Activated naive CD8-positive, alpha-beta T cell treated with anti-CD3 and anti-CD28 coated beads for 36 hours (primary cell): ENCODE measurements at places on chromosomes 13 and 19. TPM values are rescaled to one million over a fixed set of nuclear protein-coding genes. Genes with fewer than 3 reads are reported as not detected.

Gene KIR2DL1
- total RNA-seq: not detected

Gene MED29
- 26.8 TPM for total RNA-seq

Gene EBI3
- 8.6 TPM for total RNA-seq

Gene SYT5
- total RNA-seq: not detected

Gene SIGLEC12
- total RNA-seq: 0.33 TPM

Gene OCEL1
- 12.6 TPM for total RNA-seq

Gene FAM83E
- total RNA-seq: 4.4 TPM

Gene ZIK1
- total RNA-seq: 13.1 TPM

Gene KIR2DL4
- total RNA-seq: not detected

Gene LYL1
- 2.9 TPM for total RNA-seq

Gene SULT2A1
- not detected for total RNA-seq

Gene OR4F17
- not detected for total RNA-seq

Gene GZMM
- 49.0 TPM for total RNA-seq

Gene ATP1A3
- total RNA-seq: 4.8 TPM

Gene DMKN
- total RNA-seq: 1.5 TPM
